ENCODE measurements at places on chromosomes 1 and 21.

DNA sequence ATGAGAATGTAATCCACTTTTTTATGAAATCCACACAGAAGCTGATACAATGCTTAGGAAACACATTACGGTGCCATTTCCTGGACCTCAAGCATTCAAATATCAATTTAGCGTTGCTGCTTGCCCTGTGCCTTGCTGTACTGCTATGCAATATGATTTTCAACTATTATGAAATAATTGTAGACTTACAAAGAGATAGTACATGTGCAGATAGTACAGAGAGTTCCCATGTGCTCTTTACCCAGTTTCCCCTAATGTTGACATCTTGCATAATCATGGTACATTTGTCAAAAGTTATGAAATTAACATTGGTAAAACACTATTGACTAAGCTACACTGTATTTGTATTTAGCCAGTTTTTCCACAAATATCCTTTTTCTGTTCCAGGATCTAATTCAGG, 37.7 kb upstream of the PTBP2 start:
- no peak for DNase-seq

GRCh38 chr1:112803906-112804762, 89.0 kb upstream of the PPM1J start:
- peak; percentile 71 for DNase-seq

DNA sequence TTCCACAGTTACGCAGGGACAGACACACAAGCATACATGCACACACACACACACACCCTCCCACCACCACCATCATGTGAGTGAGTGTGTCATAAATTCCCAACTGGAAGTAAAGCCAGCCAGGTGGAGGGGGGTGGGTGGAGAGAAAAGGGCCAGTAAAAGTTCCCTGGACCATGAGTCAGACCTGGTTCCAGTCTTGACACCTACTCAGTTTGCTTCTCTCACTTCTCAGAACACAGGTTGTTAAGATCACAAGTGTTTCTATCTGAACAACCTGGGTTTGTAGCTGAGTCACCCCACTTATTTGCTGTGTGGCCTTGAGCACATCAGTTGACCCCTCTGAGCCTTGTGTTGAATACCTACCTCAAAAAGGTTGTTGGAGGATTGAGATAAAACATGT, 9.6 kb downstream of the EPHA10 start:
- DNase-seq: no peak

- no peak for DNase-seq
These were observed 524.1 kb downstream of the PTBP2 start for GRCh38 chr1:97245682-97246081.

DNA sequence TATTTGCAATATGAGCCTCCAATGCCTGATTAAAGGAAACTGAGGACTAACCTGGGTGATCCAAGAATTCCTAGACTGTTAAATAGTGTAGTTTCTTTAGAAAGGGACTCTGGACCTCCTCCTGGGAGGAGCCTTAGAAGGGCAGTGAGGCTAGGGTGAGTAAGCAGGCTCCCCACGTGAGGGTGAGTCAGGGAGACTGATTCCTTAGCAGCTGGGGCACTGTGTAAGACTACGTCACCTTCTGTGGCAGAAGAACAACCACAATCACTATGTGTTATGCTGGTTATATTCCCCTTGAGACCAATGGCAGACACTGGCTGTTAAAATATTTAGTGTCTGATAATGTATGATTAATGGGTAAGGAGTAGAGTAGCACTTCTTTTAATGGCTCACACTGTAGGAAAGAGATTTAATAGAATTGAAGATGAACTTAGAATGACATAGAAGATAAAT, 53.3 kb upstream of the SYT14 start:
- DNase-seq: peak; percentile 65

- DNase-seq: no peak
These were observed 54.0 kb upstream of the ACTL8 start for GRCh38 chr1:17700945-17701810.

DNA sequence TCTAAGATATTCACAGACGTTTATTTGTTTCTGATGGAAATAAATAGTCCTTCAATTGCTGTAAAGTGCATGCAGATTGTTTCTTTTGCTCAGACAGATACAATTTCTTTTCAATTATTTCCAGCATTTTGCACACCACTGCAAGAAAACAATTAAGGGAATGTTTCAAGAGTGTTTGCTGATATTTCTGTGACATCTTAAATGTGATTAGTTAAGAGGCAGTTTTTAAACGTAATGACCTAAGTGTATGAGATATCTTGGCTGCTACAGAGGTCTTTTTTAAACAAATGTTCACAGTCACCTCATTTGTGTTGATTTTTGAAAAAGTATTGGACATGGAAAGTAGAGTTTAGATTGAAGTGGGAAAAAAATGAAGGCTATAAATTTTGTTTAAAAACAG, 262.3 kb upstream of the BRINP3 start:
- no peak for DNase-seq

DNA sequence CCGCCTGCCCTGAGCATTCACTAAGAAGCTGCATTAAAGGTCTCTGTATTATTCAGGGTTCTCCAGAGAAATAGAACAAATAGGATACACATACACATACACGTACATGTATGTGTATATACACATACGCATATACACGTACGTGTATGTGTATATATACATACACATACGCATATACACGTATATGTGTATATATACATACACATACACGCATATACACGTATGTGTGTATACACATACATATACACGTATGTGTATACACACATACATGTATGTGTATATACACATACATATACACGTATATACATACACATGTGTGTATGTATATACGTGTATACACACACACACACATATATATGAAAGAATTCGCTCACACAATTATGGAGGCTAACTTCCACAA, 108.9 kb upstream of the BARHL2 start:
- DNase-seq: no peak

All from activated CD8-positive, alpha-beta memory T cell treated with anti-CD3 and anti-CD28 coated beads, Interleukin-2, amount 10 ng/mL, durations not matched to agents 7 days and 5 days (primary cell).